ENCODE measurements at places on chromosomes 13 and 19.

GRCh38 chr19:39817888-39818561 lies 15.9 kb downstream of the DYRK1B start:
- DNase-seq = no peak

DNA sequence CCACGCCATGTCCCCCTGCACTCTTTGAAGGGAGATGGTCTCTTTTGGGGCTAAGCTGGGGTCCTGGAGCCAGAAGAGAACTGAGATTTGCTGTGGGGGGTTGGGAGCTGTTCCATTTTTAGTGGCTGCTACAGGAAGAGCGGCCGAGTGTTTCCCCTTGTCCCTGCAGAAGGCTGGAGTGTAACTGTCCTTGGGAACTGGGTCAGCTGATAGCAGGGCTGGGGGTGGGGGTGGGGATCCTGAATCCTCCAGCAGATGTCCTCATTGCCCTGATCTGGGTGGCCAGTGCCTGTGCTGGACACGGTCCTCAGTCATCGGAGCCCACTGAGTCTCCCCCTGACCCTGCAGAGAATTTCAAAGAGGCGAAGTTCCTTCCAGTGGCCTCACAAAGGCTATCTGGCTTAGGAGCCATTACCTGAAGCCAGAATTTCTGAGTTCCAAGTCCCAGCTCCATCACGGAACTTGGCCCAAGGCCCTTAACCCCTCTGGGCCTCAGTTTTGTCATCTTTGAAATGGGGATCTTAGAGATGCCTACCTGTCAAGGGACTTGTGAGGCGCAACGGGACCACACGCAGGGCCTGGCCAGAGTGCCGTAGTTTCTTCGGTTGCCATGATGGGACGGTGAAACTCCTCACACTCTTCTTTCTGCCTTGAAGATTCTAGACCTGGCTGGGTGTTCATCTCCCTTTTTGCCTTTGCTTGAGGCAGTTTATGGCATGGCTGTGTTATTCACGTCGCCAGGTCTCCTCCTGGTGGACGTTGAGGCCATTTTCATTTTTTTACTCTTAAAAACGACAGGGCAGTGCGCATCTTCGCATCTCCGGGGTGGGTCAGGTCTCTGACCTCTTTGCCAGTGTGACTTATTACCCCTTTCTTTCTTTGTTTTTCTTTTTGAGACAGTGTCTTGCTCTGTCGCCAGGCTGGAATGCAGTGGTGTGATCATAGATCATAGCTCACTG lies 51.9 kb downstream of the DNM2 start:
- DNase-seq = no peak

DNA sequence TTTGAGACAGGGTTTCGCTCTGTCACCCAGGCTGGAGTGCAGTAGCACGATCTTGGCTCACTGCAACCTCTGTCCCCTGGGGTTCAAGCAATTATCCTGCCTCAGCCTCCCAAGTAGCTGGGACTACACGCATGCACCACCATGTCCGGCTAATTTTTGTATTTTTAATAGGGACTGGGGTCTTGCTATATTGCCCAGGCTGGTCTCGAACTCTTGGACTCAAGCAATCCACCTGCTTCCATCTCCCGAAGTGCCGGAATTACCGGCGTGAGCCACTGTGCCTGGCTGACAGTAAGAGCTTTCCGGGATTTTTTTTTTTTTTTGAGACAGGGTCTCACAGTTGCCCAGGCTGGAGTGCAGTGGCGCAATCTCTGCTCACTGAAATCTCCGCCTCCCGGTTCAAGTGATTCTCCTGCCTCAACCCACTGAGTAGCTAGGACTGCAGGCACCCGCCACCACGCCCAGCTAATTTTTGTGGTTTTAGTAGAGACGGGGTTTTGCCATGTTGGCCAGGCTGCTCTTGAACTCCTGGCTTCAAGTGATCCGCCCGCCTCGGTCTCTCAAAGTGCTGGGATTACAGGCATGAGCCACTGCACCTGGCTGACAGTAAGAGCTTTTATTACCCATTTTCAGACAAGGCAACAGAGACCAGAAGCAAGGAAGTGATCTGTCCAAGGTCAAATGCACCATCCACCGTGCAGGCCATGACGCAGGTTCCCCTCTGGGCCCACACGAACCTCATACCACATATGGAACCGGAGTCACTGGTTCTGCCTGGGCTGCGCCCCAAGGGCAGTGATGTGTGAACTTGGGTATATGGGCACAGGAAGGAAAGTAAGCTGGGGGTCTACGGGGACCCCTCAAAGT lies 21.0 kb downstream of the RFX1 start:
- DNase-seq = no peak

DNA sequence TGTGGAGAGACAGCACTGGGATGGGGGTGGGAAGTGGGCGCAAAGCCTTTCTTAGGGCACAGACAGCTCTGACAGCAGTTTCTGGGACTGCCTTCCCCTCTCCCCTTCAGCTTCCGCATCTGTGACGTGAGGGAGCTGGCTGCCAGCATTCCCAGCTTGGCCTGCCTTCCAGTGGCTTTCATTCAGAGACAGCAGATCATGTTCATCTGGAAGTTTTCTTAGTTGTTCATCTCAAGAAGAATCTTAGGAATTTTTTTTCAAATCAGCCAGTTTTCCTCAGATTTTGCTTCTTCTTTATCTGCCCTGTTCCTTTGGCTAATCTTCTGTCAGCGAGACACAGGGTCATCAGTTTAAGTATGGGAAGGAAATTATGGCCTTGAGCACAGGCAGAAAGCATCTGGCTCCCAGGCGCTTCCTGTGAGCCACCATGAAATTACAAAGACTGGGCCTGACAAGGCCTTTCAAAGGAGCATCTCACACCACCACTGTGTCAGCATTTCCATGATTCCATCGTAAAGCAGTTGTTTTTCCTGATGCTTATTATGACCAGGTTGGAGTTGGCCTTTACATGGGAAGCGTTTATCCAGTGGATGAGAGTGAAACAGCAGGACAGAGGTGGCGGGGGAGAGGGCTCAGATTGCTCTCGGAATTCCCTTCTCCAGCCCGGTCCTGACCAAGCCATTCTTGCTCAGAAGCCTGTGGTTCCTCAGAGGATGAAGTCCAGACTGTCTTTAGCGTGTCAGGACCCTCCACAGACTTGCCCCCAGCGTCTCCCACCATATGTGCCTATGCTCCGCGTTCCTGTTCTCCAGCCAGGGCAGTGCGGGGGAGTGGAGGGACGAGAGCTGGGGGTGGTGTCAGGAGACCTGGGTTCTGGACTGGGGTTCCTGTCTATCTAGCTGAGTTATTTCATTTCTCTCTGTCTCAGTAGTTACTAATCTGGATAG lies 43.6 kb downstream of the ARHGAP35 start:
- no peak for DNase-seq

DNA sequence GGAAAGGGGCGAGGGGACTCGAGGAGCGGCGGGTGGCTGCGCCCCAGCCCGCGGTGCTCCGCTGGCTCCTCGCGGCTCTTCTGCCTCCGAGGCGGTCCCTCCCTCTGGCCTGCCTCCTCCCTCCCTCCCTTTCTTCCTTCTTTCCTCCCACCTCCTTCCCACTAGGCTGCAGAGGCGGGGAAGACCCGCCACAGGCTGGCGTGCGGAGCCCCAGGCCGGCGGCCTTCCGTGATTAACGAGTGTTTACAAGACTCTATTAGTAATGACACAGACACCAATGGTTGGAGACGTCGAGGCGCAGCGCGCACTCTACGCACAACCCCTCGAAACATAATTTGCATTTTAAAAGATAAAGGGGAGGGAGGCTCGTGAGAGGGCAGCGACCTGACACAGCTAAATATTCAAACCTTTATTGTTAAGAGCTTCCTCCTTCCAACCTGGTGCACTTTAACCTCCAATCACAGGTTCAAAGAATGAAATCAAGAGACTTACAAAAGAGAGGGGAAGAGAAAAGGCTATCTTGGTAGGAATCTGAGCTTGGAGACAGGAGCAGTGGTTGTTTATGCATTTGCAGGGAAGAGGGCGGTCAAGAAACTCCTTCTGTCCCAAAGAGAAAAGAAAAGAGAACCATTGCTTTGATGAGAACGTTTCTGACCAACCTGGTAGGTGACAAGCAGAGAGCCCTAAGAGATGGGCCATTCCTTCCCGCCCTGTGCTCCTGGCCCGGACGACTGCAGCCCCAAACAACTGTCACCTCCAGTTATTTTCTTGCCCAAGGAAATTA lies at the start of gene CDX2:
CDX2 (minus strand) TSS at position 234 of the 784 bp plus-strand sequence. CDS start 309 bp downstream, outside the sequence.
- no peak for DNase-seq

- DNase-seq = no peak
Observed at GRCh38 chr19:58548859-58549663, 5.2 kb downstream of the TRIM28 start.

DNA sequence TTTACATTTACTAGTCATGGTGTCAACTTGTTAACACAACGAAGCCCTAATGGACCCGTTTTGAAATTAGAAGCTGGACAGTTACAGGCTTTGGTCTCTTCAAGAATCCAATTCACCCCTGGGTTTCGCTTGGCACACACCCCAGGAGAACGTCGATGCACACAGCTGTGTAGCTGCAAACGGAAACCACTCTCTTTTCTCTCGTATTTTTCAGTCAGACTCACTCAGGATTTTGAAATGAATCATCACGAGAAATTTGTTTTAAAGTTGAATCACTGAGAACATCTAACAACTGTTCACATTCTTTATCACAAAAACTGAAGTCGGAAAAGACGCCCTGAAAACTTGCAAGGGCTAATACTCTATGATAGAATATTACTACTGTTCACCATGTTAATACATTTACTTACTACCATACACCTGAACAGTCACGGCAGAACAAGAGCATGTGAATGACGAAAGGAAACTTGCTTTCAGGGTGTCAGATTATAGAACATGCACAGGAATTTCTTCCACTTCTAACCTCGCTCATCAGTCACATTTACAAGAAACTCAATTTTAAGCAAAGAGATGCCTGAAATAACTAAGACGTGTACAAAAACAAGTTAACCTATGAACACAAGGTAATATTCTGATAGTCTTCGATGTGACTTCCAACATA lies 4.7 kb downstream of the PNMA8A start:
- no peak for DNase-seq

- DNase-seq = no peak
Observed at GRCh38 chr19:35265900-35266519, 2.8 kb upstream of the USF2 start.

GRCh38 chr19:2978772-2979171 lies 1.4 kb downstream of the TLE6 start:
- DNase-seq = no peak

- DNase-seq = no peak
Observed at GRCh38 chr19:17340302-17340870, 3.0 kb downstream of the GTPBP3 start.

GRCh38 chr19:57242821-57243220 lies 2.4 kb downstream of the ZNF805 start:
- no peak for DNase-seq

- no peak for DNase-seq
Observed at GRCh38 chr19:50739914-50740426, 16.8 kb downstream of the CLEC11A start.

DNA sequence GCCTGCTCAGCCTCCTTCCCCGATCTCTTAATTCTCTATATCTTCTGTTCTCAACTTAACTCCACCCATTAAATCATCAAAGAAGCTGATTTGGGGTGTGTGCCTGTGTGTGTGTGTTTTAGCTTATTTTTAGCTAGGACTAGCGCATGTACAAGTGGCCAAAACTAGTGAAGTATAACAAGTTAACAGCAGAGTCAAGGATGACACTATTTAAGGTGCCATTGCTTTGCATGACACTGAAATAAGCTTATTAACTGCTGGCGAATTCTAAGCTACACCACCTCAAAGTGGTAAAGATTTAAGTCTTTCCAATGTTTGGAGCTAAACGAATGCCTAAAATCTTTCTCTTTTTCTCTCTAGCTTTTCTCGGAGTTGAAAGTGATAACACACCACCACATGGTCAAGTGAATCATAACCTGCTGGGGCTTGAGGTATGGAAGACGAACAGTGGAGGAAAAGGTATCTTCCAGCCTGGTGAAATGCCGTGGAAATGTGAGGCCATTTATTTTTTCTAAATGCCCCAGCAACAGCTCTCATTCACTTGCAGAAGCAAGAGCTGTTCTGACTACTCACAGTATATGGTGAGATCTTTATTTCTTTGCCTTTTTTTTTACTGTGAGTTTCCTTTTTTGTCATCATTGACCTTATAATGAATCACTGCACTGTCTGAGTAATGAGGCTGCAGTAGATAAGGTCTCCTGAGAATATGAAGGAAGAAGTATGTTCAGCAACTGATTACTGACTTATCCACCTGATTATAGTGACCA lies 570.3 kb downstream of the PCDH9 start:
- DNase-seq = no peak

DNA sequence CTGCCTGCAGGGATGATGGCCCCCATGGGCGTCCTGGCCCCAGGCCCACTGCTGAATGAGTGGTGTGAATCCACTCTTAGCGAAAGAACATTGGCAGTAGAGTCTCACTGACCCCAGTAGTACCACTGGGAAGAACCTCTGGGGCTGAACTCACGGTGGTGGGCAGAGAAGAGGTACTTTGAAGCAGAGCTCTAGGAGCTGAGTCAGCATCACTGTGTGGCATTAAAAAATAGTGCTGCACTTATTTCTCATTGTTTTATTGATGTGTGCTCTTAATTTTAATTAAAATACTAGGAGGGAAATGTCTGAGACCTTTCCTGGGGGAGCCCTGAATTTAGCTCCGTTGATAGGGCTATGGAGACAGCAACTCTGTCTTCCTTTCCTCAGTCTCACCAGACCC lies 61.3 kb downstream of the CBY2 start:
- no peak for DNase-seq

DNA sequence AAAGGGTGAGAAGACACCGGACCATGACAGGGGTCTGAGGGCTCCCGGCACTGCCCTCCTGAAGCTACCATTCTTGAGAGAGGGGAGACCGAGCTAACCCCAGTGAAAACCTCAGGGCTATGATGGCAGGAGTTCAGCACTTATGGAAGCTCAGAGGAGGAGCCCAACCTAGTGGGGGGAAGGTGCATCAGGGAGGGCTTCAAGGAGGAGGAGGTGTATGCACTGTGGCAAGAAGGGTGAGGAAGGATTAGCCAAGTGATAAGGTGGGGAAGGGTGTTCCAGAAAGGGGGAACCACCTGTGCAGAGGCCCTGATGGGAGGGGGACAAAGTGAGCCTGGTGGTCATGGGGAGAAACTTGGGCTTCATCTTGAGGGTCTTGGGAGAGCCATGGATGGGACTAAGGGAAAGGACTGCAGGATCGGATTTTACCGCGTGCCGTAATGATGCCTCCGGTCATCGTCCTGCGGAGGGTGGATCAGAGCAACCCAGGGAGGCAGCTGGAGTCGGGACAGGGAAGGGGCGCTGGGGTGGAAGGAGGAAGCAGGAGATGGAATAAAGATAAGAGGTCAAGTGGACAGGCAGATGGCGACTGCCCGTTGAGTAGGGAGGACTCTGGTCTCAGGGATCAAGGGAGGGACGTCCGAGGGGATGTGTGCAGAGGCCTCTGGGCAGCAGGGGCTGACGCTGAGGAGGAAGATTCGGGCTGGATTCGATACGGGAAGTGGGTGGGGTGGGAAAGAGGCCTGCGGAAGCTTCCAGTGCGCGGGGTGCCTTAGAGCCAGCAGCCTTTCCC lies 13.3 kb upstream of the PSMD8 start:
- DNase-seq = no peak
